ENCODE measurements at places on chromosomes 11 and 22. TPM values are rescaled to one million over a fixed set of nuclear protein-coding genes. Genes with fewer than 3 reads are reported as not detected.

DNA sequence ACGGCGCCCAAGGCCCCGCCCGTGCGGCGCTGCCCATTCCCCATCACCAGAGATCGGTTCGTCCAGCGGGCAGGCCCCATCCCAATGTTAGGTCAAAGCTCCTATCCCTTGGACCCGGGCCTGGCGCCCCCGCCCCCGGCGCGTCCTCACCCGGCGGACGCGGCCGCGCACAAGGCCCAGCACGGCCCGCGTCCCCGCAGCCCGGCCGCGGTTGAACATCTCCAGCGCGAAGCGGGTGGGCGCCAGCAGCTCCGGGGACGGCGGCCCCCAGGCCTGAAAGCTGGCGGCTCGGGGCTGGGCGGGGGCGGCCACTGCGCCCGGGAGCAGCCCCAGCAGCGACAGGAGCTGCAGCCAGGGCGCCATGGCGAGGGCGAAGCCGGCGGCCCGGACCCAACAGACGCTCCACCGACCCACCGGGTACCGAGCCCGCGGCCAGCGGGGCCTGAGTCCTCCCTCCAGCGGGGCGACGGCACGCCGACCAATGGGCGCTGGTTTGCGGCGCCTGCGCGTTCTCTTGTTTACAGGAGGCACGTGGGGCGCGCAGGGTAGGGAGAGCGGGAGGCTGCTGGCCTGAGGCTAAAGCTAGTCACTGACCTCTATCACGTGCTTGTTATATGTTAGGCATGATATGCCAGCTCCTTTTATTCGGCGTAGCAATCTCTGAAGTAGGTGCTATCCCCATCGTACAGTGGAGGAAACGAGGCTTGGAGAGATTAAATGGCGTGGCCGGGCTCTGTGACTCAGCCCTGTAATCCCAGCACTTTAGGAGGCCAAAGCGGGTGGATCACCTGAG lies at the start of gene CTSF:
CTSF (minus strand) TSS at position 483 of the 793 bp plus-strand sequence; CDS start at position 363, 120 bp downstream.
- peak; percentile 26 for DNase-seq

DNA sequence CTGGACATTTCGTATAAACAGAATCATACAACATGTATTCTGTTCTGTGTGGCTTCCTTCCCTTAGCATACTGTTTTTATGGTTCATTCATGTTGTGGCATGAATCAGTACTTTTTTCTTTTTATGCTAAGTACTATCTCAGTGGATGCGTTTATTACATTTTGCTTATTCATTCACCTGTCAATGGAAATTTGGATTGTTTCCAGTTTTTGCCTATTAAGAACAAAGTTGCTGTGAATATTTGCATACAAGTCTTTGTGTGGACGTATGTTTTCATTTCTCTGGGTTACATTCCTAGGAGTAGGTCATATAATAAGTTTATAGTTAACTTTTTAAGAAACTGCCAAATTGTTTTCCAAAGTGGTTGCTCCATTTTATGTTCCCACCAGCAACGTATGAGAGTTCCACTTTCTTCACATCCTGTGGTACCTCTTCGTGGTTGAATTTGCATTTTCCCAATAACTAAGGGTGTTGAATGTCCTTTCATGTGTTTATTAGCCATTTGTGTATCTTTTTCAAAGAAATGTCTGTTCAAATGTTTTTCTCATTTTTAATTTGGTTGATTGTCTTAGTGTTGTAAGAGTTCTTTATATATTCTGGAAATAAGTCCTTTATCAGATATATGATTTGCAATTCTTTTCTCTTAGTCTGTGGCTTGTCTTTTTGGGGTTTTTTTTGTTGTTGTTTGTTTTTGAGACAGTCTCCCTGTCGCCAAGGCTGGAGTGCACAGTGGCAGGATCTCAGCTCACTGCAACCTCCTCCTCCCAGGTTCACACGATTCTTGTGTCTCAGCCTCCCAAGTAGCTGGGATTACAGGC lies 46.0 kb upstream of the MICAL2 start:
- no peak for DNase-seq

GRCh38 chr11:94938095-94939055 lies 35.0 kb downstream of the CWC15 start:
- peak; percentile 82 for DNase-seq

Gene UEVLD
- 26.5 TPM for total RNA-seq

Gene DCDC1
- not detected for total RNA-seq

- DNase-seq: no peak
These were observed 7.1 kb upstream of the MUC15 start for GRCh38 chr11:26578998-26579661.

DNA sequence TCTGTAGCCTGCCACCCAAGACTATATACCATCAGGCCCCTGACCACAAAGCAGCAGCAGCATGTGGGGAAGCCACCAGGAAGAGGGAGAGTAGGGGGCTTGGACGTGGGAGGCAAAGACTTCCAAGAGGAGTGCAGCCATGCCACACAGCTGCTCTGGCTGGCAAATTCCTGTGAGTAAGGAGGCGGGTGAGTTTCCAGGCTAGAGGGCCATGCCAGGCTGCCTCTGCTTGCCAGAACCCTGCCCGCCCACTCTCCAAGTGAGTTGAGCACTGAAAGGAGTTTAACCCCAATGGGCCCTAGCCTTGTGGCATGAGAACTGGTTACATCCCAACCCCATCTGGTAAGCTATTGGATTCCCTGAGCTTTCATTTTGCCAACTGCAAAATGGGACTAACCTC lies 4.7 kb upstream of the DGAT2 start:
- no peak for DNase-seq

DNA sequence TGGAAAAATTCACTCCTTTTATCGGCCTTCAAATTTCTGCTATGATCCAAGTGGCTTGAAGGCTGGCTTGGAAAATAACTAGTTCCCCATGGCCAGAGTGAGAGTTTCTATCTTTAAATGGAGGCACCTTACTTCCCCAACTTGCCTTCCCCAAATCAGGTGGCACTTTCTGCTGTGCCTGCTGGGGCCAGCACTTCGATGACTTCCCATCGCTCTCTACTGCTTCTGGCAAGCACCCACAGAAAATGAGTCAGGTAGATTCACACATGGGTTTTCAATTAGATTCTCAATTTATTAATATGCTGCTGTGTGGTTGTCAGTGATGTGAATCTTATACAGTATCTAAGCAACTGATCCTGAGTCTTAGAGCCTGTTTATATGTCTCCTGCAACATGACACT lies 398.8 kb upstream of the RAG2 start:
- DNase-seq: no peak

Gene INS
- total RNA-seq: not detected

- DNase-seq: no peak
These were observed 540 bp downstream of the ADM start for GRCh38 chr11:10305262-10305963.

- no peak for DNase-seq
These were observed 1.8 kb downstream of the AHNAK start for GRCh38 chr11:62544581-62545436.

Gene FBLN1
- total RNA-seq: 0.13 TPM

DNA sequence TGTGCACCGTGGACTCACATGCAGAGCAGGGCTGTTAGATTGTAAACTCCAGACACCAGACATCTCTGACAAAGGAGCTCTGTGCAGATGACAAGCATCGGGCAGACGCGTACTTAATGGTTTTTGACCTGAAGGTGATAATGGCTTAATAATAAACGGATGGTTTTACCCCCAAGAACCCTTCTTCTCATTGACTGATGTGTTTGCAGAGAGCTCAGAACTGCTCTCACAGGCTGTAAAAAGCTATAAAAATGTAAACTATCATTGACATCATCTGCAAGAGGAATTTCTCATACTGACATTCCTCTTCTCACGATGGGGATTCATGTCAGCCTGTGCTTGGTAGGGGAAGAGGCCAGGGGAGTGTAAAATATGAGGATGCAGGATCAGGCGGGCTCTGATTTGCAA lies 8.6 kb upstream of the ARHGAP8 start:
- DNase-seq: no peak

DNA sequence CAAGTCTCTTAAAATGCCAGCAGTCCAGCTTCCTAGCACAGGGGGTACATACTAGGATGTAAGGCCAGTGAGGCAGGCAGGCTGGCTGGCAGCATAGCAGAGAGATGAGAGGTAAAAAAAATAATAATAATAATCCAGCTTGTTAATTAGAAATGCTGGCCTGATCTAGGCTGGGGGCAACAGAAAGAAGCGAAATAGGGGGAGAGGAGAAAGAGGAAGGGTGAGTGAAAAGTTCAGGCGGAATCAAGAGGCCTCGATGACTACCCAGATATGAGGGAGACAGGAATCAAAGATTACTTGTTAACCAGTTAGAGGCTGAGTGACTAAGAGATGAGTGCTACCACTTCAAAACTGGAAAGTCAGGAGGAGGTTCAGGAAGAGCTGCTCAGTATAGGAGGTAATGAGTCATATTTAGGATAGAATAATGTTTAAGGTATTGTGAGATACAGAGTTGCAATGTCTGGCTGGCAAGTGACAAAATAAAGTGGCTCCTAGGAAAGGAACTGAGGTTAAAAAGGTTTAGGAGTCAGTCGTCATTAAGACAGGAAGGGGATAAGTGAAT lies 2.8 kb downstream of the ALKBH8 start:
- DNase-seq: peak; percentile 40

DNA sequence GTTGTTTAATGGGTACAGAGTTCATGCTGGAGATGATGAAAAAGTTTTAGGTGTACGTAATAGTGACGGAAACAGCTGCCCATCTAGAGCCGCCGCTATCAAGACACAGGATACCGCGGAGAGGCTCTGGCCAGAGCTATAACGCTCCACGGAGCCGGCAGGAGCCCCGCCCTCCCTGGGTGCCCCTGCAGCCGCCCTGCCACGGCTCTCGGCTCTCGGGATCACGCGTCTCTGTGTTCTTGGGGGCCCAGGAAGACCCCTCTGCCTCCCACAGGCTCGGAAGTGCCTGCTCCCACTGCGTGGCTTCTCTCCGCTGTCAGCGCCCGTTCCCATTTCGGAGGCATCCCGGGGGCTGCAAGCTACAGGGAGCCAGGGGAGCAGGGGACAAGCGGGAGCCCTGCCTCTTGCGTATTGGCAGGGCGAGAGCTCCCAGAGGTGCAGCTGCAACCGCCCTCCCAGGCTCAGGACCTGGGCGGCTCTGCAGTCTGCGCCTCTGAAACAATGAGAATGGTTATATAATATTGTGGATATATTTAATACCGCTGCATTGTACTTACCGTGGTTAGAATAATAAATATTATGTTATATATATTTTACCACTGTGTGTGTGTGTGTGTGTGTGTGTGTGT lies 13.7 kb downstream of the GLYATL2 start:
- no peak for DNase-seq
